Stimulated activated CD8-positive, alpha-beta memory T cell treated with anti-CD3 and anti-CD28 coated beads, Interleukin-7, amount 100 ng/mL, for 1 hour (primary cell): ENCODE measurements at places on chromosomes 13 and 19.

DNA sequence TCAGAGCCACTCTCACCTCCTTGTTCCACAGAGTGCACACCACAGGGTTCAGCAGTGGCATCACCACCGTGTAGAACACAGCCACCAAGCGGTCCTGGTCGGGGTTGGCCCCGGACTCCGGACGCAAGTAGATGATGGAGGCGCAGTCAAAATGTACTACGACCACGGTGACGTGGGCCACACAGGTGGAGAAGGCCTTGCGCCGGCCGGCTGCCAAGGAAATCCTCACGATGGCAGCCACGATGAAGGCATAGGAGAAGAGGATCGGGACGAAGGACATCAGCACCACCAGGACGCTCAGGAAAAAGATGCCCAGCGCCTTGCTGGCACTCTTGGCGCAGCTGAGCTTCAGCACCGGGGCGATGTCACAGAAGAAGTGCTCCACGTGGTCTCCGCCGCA lies 33.9 kb downstream of the SYDE1 start:
- no peak for DNase-seq

- no peak for DNase-seq
These were observed 6.5 kb downstream of the TRIP10 start for GRCh38 chr19:6745965-6746364.

DNA sequence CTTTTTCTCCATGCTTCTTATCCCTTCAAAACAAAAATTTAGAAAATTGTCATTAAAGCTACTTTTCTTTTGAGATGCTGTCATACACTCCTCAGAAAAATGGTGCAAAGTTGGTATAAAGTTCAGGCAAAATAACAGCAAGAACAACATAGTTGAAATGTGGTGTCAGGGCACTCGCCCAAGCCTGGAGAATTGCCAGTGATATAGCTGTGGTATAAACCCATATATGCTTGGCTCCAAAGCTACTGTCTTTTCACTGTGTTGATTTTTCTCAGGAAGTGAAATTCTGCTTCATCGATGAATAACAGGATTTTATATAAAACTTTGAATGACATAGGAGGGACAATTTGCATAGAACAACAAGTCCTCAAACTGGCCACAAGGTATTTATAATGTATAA lies 2532.9 kb downstream of the PCDH9 start:
- DNase-seq, result no peak

GRCh38 chr19:7382694-7383093 lies 34.0 kb downstream of the ARHGEF18 start:
- no peak for DNase-seq

DNA sequence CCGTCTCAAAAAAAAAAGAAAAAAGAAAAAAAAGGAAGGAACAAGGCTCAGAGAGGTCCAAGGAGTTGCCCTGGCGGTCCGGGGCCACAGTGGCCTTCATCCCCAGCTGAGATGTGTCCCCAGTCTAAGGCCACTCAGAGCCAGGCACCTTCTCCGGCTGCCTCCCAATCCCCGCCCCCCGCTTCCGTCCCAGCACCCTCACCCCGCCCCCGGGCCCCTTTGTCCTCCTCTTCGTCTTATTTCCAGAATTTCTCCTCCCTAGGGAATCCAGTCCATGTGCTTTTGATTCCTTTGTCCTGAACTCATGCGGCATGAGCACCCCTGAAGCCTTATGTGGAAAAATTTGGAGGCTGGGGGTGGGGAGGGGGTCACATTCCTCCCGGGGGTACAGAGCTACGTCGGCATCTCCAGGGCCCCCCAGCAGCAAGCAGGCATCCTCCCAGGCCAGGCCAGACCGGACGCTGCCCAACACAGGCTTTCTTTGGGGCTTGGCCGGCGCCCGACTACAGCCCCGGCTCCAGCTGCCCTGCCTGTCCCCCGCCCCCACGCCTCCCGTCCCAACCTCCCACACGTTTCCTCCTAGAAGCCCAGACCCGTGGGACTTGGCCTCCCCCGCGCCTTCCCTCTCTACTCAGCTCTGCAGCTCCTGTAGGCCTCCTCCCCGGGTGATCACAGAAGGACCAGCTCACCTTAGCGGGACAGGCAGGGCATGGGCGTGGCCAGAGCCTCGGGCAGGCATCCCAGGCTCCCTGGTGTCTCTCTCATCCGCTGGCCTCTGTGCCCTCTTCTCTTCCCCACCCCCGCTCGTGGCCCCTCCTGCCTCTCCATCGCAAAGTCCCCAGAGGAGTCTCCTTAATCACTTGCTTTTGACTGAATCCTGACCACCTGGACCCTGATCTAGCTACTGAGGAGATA lies 17.8 kb upstream of the ADGRE5 start:
- DNase-seq, result no peak

DNA sequence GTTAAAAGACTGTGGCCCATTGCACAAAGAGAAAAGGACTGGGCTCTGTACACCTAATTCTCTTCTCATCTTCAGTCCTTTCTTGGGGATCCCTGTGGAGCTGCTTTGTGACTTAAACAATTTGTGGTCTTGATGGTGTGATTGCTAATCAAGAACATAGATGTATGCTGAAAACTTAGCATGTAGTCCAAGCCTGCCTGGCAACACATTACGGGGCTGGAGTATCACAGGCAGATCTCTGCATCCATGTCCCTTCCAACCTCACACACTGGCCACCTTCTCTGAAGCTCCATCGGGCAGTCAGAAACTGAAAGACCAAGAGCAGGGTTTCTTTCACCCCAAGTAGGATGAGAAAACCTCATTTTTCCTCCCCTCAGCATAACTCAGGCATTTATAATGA lies 69.6 kb upstream of the ARGLU1 start:
- no peak for DNase-seq
